Cardiac muscle cell (in vitro differentiated cells and primary cell): ENCODE measurements at places on chromosomes 4 and X.

- H3K36me3 ChIP-seq, result no peaks in the 10 kb centered on the region
- DNase-seq, result no peak
- H3K4me3 ChIP-seq, result no peak overlapping the region
- H3K4me1 ChIP-seq, result no peaks in the 10 kb centered on the region
- H3K27ac ChIP-seq, result no peak overlapping the region
Measured at GRCh38 chr4:146585761-146586333, 52.8 kb upstream of the POU4F2 start.

- H3K4me3 ChIP-seq, result no peak overlapping the region
- DNase-seq, result no peak
- H3K4me1 ChIP-seq, result no peaks in the 10 kb centered on the region
Measured at GRCh38 chr4:174316546-174316945, 32.8 kb downstream of the CEP44 start.

GRCh38 chrX:135605906-135606305 is 85.4 kb downstream of the INTS6L start:
- no peaks in the 10 kb centered on the region for H3K4me1 ChIP-seq
- DNase-seq, result no peak
- H3K27me3 ChIP-seq, result no peaks in the 10 kb centered on the region
- no peak overlapping the region for H3K27ac ChIP-seq

DNA sequence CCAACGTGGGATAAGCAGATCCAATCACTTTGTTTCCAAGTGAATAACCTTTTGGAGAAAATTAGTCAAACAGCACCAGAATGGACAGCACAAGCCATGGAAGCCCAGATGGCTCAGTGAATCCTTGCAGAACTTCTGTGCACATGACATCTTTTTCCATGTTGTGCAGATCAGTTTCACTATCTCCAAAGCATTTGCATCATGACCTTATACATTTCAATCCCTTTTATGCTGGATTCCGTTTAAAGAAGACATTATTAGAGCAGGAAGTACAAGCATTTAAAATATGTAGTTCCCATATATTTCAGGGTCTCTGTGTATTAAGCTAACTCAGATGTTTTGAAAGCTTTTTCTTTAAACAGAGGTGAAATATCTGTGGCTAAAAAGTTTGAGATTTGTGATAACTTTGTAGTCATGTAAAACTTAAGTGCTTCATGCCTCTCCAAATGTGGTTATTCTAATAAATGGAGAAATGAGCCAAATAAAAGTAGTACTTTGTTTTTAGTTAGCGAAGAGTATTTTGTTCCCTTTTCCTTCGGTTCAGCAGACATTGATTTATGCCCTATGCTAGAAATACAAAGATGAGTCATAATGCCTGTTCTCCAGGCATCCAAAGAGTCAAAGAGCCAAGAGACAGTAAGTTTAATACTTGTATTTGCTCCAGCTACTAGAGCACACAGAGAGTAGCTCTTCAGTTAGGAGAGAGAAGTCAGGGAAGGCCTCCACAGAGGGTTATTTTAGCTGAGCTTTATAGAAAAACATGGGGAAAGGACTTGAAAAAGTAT is 39.0 kb downstream of the PLAC8 start:
- H3K27me3 ChIP-seq, result no peaks in the 10 kb centered on the region
- H3K27ac ChIP-seq, result no peak overlapping the region
- no peak for DNase-seq
- H3K4me3 ChIP-seq, result no peak overlapping the region
- H3K4me1 ChIP-seq, result no peaks in the 10 kb centered on the region

DNA sequence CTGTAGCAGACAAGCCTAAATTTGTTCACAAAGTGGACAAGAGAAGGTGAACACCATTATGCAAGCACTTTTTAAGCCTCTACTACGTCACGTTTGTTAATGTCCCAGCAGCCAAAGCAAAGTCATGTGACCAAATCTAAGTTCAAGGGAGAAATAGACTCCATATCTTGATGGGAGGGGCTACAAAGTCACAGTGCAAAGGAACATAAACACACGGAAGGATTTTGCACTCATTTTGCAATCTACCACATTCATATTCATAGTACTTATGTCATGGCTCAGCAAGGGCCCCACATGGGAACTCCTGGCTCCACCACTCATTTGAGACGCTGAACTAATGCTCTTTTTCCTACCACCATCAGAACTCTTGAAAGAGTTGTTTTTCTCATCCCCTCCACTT is 139.0 kb upstream of the JADE1 start:
- no peaks in the 10 kb centered on the region for H3K36me3 ChIP-seq
- no peak overlapping the region for H3K27ac ChIP-seq
- H3K4me3 ChIP-seq, result no peak overlapping the region
- H3K27me3 ChIP-seq, result no peaks in the 10 kb centered on the region

- H3K4me3 ChIP-seq, result no peak overlapping the region
- H3K4me1 ChIP-seq, result no peaks in the 10 kb centered on the region
- H3K36me3 ChIP-seq, result no peaks in the 10 kb centered on the region
- no peak for DNase-seq
Measured at GRCh38 chr4:22363036-22363435, 152.8 kb downstream of the ADGRA3 start.

- no peaks in the 10 kb centered on the region for H3K27me3 ChIP-seq
- H3K27ac ChIP-seq, result no peak overlapping the region
- no peak overlapping the region for H3K4me3 ChIP-seq
- no peak for DNase-seq
- no peaks in the 10 kb centered on the region for H3K4me1 ChIP-seq
Measured at GRCh38 chr4:98314791-98315565, 53.8 kb downstream of the RAP1GDS1 start.

- H3K36me3 ChIP-seq, result no peaks in the 10 kb centered on the region
- no peak overlapping the region for H3K27ac ChIP-seq
- H3K4me3 ChIP-seq, result no peak overlapping the region
- H3K4me1 ChIP-seq, result no peaks in the 10 kb centered on the region
- no peak for DNase-seq
- H3K27me3 ChIP-seq, result no peaks in the 10 kb centered on the region
Measured at GRCh38 chr4:144851948-144852347, 206.0 kb downstream of the HHIP start.

DNA sequence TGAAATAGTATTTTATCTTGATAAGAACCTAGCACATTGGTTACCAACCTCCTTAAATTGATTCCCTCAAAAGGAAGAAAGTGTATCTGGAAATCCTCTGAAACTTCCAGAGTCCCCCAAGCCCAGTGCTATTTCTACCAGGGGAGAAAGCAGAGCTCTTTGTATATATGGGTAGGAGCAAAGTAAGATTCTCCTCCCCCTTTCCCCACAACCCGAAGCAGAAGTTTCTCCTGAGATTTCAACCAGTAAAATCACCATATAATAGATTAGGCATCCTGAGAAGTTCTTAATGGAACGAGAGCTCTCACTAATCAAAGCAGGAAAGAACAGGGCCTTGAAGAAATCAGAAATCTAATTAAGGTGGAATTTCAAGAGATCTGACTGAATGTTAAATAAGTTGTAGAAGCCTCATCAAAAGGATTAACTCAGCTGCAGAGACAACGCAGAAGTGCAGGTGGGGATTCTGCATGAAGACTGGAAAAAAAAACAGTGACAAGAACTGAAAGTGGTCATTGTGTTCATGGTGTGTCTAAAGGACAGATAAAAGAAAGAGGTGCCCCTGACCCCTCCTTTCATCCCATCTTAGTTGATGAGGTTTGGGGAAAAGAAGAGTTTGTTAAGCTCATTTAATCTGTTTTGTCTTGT is 39.1 kb downstream of the VSIG4 start:
- DNase-seq, result no peak
- H3K4me1 ChIP-seq, result no peaks in the 10 kb centered on the region
- no peak overlapping the region for H3K27ac ChIP-seq
- no peak overlapping the region for H3K4me3 ChIP-seq

GRCh38 chr4:26909369-26909768 is 48.7 kb downstream of the STIM2 start:
- peaks cover 3% of the 10 kb centered on the region for H3K4me1 ChIP-seq
- no peak overlapping the region for H3K27ac ChIP-seq
- no peak overlapping the region for H3K4me3 ChIP-seq
- no peaks in the 10 kb centered on the region for H3K36me3 ChIP-seq
- no peaks in the 10 kb centered on the region for H3K27me3 ChIP-seq
- DNase-seq, result no peak

- H3K36me3 ChIP-seq, result no peaks in the 10 kb centered on the region
- H3K4me3 ChIP-seq, result no peak overlapping the region
Measured at GRCh38 chr4:113935190-113935589, 44.3 kb downstream of the ARSJ start.

GRCh38 chr4:4759883-4760282 is 99.6 kb upstream of the MSX1 start:
- H3K27ac ChIP-seq, result no peak overlapping the region
- no peak for DNase-seq
- H3K27me3 ChIP-seq, result no peaks in the 10 kb centered on the region
- H3K4me1 ChIP-seq, result peaks cover 10% of the 10 kb centered on the region

DNA sequence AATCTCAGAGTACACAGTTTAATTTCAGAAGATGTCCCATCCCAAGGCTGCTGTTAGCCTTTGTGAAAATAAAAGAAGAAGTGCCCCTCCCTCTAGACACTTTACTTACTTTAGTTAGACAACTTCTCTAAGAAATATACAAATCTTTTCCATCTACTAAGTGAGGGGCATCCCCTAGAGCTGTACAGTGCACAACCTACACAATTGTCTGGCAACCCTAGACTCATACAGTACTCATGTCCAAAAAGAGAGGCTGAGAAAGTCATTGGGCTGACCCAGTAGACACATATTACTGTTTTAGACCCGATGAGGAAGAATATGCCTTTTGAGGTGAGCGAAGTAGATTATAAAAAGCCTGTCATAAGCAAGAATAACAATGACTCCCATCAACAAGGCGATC is 297.6 kb downstream of the IDS start:
- H3K4me1 ChIP-seq, result no peaks in the 10 kb centered on the region
- H3K36me3 ChIP-seq, result no peaks in the 10 kb centered on the region
- no peaks in the 10 kb centered on the region for H3K27me3 ChIP-seq
- H3K4me3 ChIP-seq, result no peak overlapping the region
